ENCODE measurements at places on chromosomes 2 and 18.
A peak's percentile ranks its signal among the peaks of the same experiment; 100 is the strongest.

DNA sequence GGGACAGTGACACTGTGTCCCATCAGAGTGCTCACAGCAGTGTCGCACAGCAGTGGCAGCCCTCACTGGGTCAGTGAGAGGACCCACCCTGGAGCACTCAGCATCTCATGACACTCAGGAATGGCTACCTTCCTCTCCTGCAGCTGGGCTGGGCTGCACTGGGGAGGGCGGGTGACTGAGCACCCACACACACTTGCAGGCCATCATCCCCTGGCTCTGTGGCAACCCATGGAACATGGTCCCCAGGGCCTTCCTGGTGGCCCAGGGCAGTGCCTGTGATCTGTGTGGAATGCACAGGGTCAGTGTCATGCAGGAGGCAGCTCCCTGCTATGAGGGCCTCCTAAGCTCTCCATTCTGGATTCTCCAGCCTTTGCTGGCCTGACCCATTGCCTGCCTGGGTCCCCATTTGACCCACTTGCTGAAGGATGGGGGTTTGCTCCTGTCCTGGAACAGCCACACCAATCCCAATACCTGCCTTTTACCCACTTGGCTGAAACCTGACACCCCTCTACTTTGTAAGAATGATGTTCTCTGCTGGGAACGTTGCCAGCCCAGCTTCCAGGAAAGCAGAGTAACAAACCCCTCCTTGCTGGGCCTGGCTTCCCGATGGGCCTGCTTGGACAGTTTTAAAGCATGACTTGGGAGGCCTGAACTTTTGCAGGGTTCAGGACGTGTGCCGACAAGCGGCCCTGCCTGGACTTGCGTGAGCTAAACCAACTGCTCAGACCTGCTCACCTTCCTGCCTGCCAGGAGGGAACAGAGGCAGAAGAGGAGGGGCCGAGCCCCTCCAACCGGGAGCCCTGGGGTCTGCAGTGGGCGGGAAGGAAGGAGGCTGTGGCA, 13.7 kb downstream of the HS6ST1 start:
- no peak for DNase-seq

GRCh38 chr2:54680397-54681041, 42.9 kb upstream of the EML6 start:
- DNase-seq, result peak; percentile 24

DNA sequence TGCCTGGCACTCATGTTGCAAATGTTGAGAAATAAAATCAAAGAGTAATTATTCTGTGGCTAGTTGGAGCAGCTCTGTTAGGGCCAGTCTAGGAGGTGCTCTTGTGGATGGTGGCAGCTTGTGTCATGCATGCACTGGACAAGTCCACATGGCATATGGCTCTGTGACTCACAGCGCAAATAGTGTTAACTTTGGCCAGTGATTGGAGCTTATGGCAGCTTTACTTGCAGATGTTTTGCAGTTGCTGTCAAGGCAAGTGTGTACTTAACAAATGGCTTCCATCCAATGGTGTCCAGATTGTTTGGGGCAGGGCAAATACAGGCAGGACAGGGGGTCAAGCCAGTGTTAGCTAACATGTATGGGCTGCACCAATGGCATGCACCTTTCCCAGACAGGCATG, 26.1 kb upstream of the TMX3 start:
- no peak for DNase-seq

- no peak for DNase-seq
Observed at GRCh38 chr2:12514631-12515437, 201.9 kb upstream of the TRIB2 start.

GRCh38 chr18:77004555-77005380, 127.8 kb downstream of the MBP start:
- no peak for DNase-seq

DNA sequence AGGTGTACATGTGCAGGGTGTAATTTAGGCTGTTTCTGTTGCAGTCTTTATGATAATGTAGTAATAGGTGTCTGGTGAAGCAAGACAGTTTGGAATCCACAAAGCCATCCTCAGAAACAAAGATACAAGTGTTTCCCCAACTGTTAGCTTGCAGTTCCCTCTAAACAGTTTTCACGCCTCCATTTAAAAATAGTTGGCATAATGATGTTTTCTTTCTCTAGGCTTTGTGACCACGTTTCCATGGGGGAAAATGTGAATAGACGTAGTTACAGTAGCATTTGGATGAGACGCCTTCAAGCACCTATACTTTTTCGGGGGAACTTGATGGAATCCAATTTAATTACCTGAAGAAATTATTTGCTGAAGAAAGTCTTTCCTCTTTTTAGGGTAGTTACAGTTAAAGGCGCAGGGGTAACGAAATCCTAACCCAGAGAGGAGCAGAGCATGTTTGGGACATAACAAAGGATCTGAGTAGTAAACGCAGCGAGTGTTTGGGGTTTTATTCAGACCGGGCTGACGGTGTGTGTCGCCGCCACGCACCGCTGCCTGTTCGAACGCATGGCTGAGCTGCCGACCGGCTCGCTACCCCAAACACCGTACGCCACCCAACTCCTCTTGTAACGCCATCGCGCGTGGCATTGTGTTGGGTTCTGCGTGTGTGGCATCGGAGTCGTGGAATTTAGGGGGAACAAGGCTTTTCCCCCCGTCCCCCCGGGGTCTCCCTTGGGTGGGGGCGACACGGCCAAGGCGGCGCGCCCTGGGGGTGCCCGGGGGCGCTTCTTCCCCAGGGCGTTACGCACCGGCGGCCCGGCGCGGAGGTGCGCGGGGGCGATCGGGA, 681 bp upstream of the NRP2 start:
- no peak for DNase-seq

GRCh38 chr2:138274421-138275291, 226.9 kb upstream of the SPOPL start:
- DNase-seq, result no peak

DNA sequence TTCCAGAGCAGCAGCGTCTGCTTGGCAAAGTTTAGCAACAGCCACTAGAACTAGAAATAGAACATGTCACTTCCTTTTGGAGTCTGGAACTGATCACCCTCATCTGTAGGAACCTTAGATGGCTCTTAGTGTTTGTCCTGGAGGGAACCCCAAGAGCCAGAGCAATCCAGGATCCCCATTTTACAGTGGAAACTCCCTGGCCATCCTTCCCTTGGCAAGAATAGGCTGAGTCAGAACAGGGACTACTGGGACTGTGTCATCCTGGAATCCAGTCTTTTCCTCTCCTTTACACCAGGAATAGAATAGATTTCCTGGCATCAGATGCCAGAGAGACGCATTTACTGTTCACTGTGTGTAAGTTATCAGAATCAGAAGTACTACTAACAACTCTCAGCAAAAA, 33.2 kb upstream of the GRHL1 start:
- DNase-seq, result no peak

DNA sequence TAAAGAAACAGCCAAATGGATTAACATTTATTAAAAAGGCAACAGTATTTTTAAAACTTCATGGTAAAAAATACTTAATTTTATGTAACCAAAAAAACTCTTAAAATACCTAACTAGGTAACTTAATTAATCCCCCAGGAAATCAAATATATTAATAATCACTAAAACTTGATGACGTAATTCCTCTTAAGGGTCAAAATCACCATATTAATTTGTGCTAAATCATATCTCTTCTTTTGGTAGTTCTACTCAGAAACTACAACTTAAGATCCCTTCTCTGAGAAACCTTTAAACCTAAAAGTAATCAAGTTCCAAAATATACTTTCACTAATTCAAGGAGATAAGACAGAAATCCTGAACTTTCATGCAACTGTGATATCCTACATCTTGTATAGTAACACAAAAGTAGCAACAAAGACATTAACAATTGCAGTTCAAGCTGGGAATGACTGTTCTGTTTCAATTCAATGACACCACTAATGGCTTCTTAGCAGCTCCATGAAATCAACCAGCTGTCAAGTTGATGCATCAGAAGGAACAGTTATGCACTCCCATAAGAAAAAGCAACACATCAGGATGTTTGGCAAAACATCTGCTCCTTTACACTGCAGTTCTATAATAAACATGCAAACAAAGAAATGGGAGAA, 4.0 kb downstream of the BAZ2B start:
- no peak for DNase-seq

DNA sequence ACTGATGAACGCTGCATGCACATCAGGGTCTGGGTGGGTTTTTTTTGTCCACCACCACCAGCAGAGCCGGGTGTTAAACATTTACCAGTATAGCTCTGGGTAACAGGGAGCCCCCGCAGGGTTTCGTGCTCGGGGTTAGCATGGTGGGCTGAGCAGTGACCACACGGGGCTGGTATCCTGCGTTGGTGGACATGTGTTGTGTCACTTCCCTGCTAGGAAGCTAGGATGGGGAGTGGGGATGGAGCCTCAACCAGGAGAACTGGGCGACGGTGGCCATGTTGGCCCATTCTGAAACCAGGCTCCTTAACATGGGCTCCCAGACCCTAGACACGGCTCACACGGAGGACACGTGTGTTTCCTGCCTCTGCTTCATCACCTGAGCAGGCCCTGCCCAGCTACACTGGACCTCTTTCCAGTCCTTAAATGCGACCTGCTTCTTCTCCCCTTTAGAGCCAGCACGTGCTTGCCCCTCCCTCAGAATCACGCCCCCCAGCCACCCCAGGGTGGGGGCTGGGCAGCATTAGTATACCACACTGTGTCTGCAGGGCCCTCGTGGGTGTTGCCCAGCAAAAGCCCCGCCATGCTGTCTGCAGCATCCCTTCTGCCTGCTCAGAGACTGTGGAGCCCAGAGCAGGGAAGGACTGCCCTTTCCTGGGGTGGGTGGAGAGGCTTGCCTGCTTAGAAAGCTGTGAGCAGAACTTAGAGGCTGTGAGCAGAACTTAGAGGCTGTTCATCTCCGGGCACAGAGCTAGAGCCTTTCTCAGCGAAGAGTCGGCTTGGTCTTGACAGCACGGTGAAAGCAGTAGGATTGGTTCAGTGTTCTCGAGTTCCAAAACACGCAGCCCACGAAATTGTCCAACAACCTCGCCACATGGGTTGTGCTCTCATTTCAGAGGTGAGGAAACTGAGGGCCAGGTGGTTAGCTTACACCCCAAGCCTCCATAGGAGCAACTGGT, 142.1 kb downstream of the KLHL29 start:
- DNase-seq, result no peak

Data from stimulated activated CD4-positive, alpha-beta T cell treated with anti-CD3 and anti-CD28 coated beads, Interleukin-1b, Interleukin-23, amount 100 ng/mL, for 24 hours (primary cell).